Lower leg skin (tissue), 4 donors: ENCODE measurements at places on chromosomes 6 and 20. TPM values are rescaled to one million over a fixed set of nuclear protein-coding genes. Genes with fewer than 3 reads are reported as not detected.

Gene DOP1A
- 49.9 TPM for total RNA-seq

Gene RHAG
- not detected for total RNA-seq

Gene LY86
- not detected for total RNA-seq

Gene GRM4
- not detected for total RNA-seq

Gene SLC25A27
- total RNA-seq = 21.4 TPM

Gene TGM3
- total RNA-seq = 64.1 TPM

Gene ATRN
- total RNA-seq = 34.6 TPM

Gene WFDC5
- total RNA-seq = 402 TPM

Gene PBOV1
- not detected for total RNA-seq

Gene RIPPLY2
- total RNA-seq = not detected

Gene PET117
- 14.4 TPM for total RNA-seq

Gene SLC22A3
- total RNA-seq = 12.8 TPM

Gene CEP250
- total RNA-seq = 20.6 TPM
